ENCODE measurements at places on chromosomes 13 and 19. TPM values are rescaled to one million over a fixed set of nuclear protein-coding genes. Genes with fewer than 3 reads are reported as not detected.

GRCh38 chr13:28432816-28433560, 61.9 kb downstream of the FLT1 start:
- no peaks in the 10 kb centered on the region for H3K36me3 ChIP-seq
- DNase-seq = no peak
- no peak overlapping the region for H3K4me3 ChIP-seq
- no peak overlapping the region for H3K27ac ChIP-seq
- no peaks in the 10 kb centered on the region for H3K4me1 ChIP-seq
- no peaks in the 10 kb centered on the region for H3K27me3 ChIP-seq

DNA sequence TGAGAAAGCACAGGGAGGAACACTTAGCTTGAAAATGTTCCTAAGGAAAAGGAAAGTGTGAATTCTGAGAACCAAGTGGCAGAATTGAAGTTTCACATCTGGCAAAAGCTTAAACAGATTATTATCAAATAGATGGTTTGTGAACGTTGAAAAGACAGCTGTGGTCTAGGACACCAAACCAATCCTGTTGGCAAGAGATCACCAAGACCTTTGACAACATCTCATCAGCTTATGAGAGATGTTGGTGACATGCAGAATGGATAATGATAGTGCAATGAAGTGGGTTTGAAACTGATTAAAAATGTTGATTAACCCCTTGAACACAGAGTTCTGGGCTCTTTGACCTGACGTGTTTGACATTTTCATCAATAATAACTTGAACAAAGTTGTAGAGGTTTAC, 74.6 kb upstream of the GPR183 start:
- H3K27me3 ChIP-seq = no peaks in the 10 kb centered on the region
- peak overlapping the region; percentile 65 for H3K27ac ChIP-seq
- peaks cover 89% of the 10 kb centered on the region for H3K4me1 ChIP-seq
- H3K4me3 ChIP-seq = no peak overlapping the region
- peaks cover 35% of the 10 kb centered on the region for H3K36me3 ChIP-seq
- DNase-seq = no peak

DNA sequence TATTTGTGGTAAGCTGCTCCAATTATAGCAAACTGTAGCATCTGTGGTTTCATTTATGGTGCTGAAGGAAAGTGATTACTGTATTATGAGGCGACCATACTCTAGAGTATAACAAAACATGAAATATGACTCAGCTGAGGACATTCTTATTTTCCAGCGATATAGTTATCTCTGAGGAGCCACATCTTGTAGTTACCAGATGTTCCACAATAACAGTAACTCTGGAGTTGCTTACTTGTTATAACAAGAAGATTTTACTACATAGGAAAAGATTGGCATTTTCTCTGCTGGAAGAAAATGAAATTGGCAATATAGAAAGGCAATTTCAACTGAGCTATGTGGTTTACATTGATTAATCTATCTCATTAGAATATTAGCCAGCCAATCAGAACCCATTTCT, 1634.2 kb downstream of the PCDH9 start:
- H3K27ac ChIP-seq = no peak overlapping the region
- no peaks in the 10 kb centered on the region for H3K27me3 ChIP-seq
- no peak for DNase-seq

GRCh38 chr13:39561971-39562370, 41.0 kb downstream of the LHFPL6 start:
- DNase-seq = no peak
- H3K4me1 ChIP-seq = no peaks in the 10 kb centered on the region
- no peaks in the 10 kb centered on the region for H3K36me3 ChIP-seq
- H3K27me3 ChIP-seq = peaks cover 6% of the 10 kb centered on the region
- H3K4me3 ChIP-seq = no peak overlapping the region
- no peak overlapping the region for H3K27ac ChIP-seq

- H3K27ac ChIP-seq = no peak overlapping the region
- H3K4me1 ChIP-seq = no peaks in the 10 kb centered on the region
- H3K4me3 ChIP-seq = no peak overlapping the region
- DNase-seq = no peak
- no peaks in the 10 kb centered on the region for H3K36me3 ChIP-seq
These were observed 316.2 kb upstream of the HTR2A start for GRCh38 chr13:47213047-47213446.

DNA sequence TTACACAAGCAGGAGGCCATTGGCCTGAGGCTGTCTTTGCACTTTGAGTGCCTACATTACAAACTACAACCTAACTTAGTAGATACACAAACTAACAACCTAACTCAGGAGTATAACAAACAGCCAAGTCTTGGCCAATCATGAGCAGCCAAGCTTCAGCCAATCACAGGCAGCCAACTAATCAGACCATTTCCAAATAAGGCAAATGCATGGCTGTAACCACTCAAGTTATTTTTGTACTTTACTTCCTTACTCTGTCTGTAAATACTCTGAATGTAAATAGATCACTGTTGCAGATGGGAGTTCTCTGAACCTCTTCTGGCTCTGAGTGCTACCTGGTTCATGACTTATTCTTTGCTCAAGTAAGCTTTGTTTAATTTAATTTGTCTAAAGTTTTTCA, 748.1 kb upstream of the SGCG start:
- DNase-seq = no peak
- no peaks in the 10 kb centered on the region for H3K36me3 ChIP-seq
- H3K27ac ChIP-seq = no peak overlapping the region
- no peaks in the 10 kb centered on the region for H3K4me1 ChIP-seq

Gene LRRC8E
- not detected for total RNA-seq

Gene KCNN1
- not detected for total RNA-seq

Gene KPNA3
- 15.7 TPM for total RNA-seq

Gene FBL
- total RNA-seq = 267 TPM
